ENCODE measurements at places on chromosomes 3 and 15. TPM values are rescaled to one million over a fixed set of nuclear protein-coding genes. Genes with fewer than 3 reads are reported as not detected.

DNA sequence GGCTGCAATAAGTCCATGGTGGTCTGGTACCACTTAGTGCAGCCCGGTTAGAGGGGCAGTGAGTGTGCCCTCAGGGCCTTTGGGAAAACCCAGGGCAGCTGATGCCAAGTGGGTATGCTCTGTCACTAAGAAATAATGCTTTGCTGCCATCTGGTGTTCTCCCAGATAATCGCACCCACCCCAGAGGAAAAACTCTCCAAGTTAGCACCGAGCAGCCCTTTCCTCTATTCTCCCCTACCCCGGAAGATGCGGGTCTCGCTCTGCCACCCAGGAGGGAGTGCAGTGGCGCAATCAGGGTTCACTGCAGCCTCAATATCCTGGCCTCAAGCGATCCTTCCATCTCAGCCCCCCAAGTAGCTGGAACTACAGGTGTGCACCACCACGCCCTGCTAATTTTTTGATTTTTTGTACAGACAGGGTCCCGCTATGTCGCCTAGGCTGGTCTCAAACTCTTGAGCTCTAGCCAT lies 21.3 kb upstream of the DAPK2 start:
- DNase-seq = peak; percentile 59

DNA sequence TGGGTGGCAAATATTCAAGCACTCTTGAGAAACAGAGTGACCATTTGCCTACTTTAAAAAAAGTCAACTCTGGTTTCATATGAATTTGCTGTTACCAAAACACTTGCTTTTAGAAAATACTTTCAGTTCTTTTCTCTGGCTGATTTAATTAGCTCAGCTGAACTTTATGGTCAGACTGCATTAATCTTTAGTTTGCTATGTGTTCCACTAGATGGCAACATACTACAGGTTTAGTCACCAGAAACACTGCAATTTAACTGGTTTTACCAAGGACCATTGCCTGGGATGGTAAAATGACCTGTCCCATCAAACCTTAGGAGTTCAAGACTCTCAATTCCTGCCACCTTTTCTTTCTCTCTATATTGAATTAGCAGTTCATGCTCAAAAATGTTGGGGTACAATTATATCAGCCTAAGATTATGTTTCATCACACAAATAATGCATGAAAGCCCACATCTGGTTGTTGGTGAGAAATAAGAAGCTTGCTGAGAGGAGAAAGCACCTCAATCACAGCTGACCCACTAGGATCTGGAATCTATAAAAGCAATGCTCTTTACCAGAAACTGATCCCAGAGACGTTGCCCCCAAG lies 14.2 kb downstream of the EIF4E3 start:
- DNase-seq = peak; percentile 36

- DNase-seq = no peak
Measured at GRCh38 chr3:128867200-128868125, 12.0 kb upstream of the ACAD9 start.

DNA sequence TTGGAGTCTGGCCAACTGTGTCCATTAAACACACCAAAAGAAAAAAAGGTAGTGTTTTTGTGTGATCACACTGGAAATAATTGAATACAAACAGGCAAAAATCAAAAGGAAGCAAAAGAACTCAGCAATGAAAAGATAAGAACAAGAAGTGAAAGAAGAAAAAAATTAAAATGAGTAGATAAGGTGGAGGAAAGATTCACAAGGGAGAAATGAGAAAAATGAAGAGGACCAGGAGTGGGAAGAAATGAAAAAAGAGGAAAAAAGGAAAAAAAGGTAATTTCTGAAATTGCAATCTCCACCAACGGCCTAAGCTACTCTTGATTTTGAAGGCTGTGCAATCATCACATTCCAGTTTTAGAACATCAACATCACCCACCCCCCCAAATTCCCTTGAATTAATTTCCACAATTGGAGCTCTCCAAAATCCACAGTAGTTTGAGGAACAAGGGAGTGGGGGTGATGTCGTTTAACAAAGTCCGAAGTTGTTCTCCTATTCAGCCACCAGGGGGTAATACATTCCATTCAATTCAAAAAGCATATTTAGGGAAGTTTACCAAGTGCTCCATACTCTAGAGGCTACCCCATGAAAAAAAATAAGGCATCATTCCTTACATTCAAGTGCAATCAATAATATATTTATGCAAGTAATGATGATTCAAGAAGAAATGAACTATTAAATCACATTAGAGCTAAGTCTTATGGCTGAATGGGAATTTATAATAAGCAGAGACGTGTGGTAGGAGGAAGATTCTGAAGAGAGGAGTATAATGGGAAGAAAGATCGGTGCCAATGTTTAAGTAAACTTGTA lies 37.4 kb downstream of the ZNF860 start:
- peak; percentile 54 for DNase-seq

- DNase-seq = peak; percentile 87
Measured at GRCh38 chr3:171874251-171874681, 31.1 kb downstream of the TMEM212 start.

- DNase-seq = no peak
Measured at GRCh38 chr3:47047069-47047468, 67.6 kb downstream of the NBEAL2 start.

DNA sequence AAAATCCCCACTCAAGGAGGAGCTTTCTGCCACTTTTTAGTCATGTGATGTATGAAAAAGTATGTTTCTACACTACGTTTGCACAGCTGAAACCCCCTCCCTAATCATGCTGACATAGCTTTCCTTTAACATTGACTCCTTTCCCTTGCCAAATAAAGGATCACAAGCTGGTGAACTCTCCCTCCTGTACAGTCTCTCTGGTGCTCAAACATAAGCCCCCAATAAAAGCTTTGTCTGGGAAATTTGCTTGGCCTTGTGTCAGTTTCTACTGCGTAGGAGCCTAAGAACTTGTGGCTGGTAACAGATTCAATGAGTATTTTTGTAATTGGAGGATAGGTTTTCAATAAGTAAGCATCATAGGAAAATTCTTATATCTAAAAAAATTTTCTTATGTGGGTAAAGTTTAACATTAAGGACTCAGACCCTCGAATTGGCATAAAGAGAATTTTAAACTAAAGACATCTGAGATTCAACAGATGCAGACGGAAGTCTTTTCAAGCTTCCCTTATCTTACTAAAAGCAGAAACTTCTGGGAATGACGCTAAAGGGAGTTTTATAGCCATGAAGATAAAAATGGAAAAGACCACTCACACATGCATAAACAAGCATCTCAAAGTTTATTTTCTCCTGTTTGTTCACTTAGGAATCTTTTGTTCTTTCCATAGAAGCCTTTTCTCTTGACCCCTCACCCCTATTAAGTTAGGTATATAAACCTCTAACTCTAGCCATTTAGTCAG lies 44.1 kb upstream of the P2RY1 start:
- no peak for DNase-seq

- no peak for DNase-seq
Measured at GRCh38 chr3:165125836-165126235, 47.5 kb upstream of the SI start.

DNA sequence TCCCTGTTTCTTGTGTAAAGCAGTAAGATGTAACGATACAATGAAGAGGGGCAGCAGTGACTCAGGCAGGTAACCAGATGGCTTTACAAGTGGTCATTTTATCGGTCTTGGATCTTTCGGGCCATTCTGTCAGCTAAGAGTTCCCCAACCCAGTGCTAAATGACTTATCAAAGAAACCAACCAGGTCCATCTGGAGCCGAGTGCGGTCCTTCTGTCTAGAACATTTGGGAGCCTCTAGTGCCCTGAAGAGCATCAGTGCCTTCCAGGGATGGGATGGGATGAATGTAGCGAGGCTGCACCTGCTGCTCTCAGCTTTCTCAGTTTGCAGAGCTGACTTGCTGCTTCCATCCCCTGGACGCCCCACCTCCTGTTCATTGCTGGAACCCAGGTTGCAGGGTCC lies 131.7 kb upstream of the AGBL1 start:
- no peak for DNase-seq

DNA sequence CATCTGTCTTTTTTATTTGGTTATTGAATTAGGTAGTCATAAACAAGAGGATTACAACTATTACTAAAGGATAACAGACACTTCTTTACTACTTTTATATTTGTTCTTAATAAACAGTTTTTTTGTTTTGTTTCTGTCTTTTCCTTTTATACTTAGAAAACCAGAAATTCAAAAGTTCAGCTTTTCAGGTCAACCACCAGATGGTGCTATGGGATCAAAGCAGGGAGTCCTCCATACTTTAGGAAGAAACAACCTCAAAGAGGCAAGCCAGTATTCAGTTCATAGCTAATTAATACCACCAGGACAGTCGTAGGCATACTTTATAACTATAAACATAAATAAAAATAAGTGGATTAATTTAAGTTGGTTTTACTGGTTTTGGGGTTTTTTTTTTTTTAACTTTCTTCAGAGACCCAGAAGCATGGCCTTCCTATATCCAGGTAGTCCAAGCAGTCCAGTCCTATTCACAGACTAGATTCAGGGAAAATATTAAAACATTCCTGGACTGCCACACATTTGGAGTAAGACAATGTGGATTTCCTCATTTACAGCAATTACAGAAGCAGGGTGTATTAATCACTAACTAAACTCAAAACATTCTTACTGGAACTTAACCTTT lies 16.0 kb upstream of the EID1 start:
- peak; percentile 65 for DNase-seq

DNA sequence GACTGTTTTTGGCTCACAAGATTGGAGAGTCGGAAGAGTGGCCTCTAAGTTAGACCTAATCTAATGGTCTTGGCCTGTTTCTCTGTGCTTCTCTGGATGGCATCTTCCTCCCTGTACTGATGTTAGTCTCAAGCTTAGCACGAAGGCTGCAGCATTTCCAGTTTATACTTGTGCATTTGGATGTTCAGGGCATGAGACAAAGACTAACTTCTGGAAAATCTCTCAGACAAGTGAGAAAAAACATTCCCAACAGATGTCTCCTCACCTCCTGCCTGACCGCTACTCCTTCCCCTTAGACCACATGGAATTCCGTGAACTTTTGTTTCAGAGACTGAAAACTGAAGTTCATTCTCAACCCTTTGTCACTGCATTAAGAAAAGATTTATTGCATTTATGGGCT lies 410.8 kb upstream of the MCTP2 start:
- no peak for DNase-seq

- DNase-seq = peak; percentile 68
Measured at GRCh38 chr3:146124126-146124801, 36.7 kb downstream of the PLOD2 start.

DNA sequence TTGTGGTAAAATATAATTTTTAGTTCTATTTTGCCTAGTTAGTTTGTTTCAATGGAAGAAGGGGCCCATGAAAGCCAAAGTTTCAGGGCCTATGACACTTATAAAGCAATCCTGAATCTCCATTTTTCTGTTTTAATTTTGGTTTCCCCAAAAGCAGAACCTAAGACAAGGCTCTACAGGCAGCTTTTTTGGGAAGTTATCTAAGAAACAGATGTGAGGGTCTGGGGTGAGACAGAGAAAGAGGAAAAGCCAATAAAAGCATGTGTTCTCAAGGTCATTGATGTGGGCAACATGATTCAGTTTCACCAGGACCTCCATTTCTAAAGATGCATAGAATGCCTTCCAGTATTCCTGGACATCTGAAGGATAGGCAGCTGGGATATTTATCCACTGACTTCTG lies 598.5 kb downstream of the PDCD6IP start:
- DNase-seq = no peak

DNA sequence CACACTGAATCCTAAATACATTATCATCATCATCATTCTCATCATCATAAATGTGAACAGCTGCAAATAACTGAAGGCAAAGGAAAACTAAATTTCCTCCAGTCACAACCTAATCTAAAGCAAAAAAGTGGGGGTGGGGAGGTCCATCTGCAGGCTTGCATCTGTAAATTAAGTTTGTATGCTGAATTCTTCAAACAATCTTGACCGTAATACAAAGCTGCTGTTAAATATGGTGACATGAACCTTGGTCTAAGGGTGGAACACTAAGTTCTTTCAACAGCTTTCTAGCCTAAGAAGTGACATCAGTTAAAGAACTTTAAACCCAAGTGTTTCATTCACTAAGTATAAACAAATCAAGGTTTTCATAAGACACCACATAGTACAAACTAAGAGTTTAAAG lies 4.3 kb downstream of the LRRFIP2 start:
- no peak for DNase-seq

- DNase-seq = no peak
Measured at GRCh38 chr3:107346564-107346963, 30.7 kb upstream of the CCDC54 start.

GRCh38 chr3:12139111-12139511 lies 19.6 kb downstream of the TIMP4 start:
- DNase-seq = peak; percentile 42

- DNase-seq = no peak
Measured at GRCh38 chr3:197117114-197117513, 87.5 kb upstream of the MELTF start.

DNA sequence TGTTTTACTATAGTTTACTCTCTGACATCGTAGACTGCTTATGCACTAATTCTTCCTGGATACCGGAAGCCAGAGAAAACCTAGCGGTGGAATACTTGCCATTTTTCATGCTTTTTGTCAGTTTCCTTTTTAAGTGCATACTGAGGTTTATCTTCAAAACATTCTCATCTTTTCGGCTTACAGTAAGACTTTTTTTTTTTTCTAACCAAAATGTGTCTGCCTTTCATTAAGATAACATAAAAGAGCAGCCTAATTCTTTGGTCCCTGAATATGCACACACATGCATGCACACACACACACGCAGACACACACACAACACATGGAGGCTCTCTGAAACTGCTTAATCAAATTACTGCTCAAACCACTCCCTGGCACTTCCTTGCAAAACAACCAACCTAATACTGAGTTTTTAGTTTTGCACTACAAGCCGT lies 1.3 kb downstream of the ZNF445 start:
- DNase-seq = peak; percentile 28

DNA sequence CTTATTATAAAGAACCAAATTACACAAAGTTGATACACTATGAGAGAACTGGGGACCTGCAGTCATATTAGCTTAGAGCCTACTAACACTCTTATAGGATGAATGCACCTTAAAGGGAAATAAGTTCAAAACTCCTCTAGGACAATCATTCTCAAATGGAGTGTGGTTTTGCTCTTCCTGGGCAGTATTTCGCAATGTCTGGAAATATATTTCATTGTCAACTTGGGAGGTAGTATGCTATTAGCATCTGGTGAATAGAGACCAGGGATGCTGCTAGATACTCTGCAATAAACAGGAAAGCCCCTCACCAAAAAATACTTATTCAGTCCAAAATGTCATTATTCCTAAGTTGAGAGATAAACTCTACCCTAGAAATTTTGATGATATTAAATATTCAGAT lies 451.4 kb upstream of the ARPP21 start:
- peak; percentile 31 for DNase-seq

DNA sequence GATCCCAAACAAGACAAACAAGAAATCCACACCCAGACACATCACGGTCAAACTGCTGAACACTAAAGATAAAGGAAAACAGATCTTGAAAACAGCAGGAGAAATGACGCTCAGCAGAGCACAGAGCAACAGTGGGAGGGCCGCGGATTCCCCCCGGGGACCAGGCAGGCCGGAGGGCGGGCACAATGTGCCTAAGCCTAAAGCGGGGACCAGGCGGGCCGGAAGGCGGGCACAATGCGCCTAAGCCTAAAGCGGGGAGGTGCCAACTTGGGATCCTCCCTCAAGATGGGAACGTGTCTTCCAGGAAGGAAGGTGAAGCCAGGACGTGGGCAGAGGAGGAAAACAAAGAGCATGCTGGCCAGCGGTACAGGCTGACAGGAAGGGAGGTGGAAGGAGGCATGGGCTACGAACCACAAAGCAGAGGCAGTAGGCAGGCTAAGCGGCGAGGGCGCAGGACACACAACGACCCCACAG lies 31.1 kb downstream of the CYFIP1 start:
- DNase-seq = peak; percentile 41

The PAQR9 gene
- not detected for total RNA-seq

The MON1A gene
- 16.8 TPM for total RNA-seq

The GPR171 gene
- not detected for total RNA-seq

The BSN gene
- total RNA-seq = 0.17 TPM

The TNNC1 gene
- 8.2 TPM for total RNA-seq

The GHRL gene
- not detected for total RNA-seq

The LACTB gene
- 33.7 TPM for total RNA-seq

The RARB gene
- total RNA-seq = not detected
